ENCODE measurements at places on chromosomes 7 and 10.

GRCh38 chr7:149317986-149318672, 56.1 kb downstream of the ZNF783 start:
- DNase-seq = no peak

GRCh38 chr7:51237446-51238133, 79.0 kb downstream of the COBL start:
- DNase-seq = no peak

- peak; percentile 42 for DNase-seq
These were observed 14.3 kb downstream of the PTPRN2 start for GRCh38 chr7:158573310-158573709.

DNA sequence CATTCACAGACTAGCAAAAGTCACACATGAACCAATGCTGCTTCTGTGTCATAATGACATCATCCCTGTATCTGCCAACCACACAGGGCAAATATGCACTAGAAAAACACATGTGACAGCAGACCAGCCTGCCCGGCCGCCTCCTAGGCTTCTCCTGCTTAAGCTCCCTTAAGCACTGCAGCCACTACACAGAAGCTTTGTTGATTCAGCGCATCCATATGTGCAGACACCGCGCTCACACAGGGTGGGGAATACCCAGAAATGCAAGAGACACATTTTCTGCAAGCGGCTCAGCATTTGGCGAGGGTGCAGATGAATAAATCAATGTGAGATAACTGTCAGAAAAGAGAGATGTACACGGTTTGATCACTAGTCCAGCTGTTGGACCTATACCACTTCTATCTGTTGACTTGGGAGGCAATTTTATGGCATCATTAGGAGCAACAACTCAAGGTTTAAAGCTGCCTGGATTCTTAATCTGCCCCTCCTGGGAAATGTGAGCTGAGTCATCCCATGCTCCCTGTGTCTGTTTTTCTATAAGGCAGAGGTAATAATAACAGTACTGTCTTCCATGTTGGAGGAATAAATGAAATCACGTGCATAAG, 33.4 kb downstream of the CPXM2 start:
- no peak for DNase-seq

GRCh38 chr10:44316187-44316921, 68.5 kb downstream of the CXCL12 start:
- DNase-seq = no peak

Measured in suppressor macrophage (primary cell).